Memory B cell (primary cell): ENCODE measurements at places on chromosomes 3 and 15.

DNA sequence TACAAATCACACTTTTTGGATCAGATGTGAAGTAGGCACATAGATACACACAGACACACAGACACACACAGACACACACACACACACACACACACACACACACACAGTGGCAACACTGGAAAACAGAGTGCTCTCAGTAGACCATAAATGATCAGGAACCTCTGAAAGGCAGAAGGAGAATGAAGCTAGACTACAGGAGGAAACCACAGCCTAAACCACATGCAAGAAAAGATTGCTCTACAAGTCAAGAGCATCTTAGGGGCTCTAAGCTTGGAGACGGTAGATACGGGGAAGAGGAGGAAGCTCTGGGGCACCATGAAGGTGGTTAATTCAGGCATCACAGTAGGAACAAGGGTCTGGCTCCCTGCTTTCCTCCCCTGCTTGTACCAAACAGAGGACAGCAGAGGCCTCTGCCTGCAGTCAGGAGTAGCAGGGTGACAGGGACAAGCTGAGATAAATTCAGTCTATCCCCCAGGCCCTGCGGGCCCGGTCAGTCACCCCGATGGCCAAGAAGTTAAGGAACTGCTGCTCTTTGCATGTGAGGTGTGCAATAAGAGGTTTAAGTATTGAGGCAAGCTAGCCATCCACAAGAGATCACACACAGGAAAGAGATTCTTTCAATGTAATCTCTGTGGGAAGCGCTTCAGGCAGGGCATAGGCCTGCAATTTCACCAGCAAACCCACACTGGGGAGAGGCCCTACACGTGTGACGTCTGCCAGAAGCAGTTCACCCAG lies 23.5 kb upstream of the ARPIN start:
- DNase-seq = no peak

DNA sequence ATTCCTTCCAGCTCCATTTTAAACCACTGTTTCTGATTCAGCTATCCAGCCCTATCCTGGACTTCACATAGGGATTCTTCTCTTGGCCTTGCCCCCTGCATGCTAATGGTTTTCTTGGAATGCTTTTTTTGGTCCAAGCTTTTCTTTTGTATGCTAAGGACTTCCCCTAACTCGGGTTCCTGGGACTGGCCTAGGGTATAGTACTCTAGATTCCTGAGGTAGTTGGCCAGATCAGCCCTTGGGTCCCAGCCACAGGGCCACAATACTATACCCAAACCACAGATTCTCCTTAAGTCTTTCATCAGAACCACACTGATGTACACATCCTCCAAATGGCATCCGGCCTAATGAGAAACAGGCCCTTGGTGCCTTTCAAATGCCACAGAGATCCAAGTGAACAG lies 2.8 kb downstream of the FYCO1 start:
- DNase-seq = no peak

- DNase-seq = no peak
Observed at GRCh38 chr3:174822320-174822719, 36.8 kb upstream of the NAALADL2 start.

DNA sequence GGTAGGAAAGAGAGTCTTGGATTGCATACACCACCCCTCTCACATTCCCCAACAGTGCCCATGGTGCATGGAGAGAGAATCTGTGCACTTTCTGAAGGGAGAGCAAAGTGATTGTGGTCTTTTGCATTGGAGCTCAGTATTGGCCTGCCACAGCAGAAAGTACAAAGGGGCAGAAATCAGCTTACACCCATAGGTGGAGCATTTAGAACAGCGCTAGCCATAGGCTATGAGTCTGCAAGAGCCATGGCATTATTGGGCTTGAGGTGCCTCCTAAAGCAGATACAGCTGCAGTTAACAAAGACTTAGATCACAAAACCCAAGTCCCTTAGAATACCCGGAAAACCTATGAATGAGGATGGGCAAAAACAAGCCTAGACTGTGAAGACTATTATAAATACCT lies 21.8 kb downstream of the SI start:
- DNase-seq = no peak

DNA sequence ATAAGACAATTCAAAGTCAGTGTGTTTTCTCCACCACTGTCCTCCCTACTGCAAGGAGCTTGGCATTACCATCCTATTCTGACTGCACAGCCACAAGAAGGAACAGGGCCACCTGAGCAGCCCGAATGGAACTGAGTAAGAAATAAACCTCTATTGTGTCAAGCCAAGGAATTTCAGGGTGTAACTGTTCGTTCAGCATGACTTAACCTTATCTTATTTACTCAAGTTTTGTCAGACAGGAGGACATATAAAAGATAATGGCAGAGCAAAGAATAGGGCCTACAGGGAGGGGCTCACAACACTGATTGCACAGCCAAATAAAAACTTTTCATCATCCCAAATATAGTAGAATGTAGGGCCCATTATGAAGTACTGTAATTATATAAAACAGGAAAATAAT lies 236.1 kb downstream of the NEK10 start:
- no peak for DNase-seq

DNA sequence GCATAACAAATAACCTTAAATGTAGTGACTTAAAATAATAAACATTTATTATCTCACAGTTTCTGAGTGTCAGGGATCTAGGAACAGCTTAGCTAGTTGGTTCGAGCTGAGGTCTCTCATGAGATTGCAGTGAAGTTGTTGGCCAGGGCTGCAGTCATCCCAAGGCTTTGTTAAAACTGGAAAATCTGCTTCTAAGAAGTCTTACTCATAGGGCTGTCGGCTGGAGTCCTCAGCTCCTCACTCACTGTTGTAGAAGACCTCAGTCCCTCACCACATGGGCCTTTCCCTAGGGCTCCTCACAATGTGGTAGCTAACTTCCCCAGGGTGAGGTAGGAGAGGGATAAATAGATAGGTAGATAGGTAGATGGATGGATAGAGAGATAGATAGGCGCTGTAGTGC lies 20.8 kb upstream of the SLC7A14 start:
- DNase-seq = no peak

DNA sequence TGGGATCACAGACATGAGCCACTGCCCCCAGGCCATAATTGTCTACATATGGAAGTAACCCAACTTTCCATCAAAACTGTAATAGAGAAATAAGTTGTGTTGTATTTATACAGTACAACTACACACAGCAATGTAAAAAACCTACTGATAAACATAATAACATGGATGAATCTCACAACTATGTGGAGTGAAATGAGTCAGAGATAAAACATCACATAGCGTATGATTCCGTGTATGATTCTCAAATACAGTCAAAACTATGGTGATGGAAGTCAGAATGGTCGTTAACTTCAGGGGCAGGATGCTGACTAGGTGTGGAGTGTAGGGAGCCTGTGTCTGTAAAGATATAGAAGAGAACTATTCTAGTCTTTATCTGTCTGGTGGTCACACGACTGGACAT lies 332.7 kb upstream of the SLCO3A1 start:
- no peak for DNase-seq

- DNase-seq = no peak
Observed at GRCh38 chr15:80060356-80061006, 1.0 kb downstream of the ZFAND6 start.

DNA sequence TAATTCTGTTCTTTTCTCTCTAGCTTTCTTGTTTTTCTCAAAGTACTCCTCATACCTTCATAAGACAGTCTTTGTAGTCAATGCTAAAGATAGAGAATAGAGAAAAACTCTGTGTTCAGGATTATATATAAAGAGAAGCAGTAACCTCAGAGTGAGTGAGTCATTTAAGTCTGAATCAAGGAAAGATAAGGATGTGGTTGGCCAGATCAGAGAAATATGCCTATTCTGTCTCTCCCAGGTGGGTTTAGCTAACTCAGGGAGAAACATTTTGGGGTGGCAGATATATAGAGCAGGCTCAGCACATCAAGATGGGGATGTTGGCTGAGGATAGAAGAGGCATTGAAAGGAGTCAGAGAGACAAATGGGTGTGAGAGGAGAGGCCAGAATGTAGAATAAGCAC lies 31.4 kb downstream of the GTF2E1 start:
- no peak for DNase-seq

DNA sequence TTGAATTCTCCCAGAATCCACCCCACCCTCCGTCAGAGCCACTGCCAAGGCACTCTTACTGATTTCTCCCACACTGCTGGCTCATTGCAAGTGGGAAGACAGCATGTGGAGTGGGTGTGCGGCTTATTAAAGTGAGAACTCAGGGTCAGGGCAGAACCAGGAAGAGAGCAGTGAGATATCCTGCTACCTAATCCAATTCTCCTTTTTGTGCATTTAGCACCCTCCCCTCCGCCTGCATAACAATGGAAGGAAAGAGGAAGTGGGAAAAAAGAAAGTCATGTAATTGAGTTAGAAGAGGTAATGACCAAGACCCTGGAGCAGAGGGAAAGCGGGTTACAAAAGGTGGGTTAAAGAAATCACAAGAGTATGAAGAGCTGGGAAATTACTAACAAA lies 27.8 kb upstream of the PIK3CB start:
- no peak for DNase-seq

DNA sequence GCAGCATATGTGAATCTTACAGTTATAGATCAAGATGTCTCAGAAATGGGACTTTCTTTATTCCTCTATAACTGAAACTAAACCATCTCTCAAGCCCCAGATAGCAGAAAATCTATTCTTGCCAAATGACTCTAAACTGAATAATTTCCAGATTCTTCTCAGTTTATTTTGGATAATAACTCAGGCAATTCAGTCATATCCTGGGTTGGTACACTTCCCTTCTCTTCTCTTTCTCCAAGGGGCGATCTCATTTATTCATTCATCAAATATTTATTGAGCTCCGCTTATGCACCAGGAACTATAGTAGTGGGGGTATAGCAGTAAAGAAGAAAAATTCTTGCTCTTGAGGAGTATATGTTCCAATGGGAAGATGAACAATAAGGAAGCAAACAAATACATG lies 13.5 kb upstream of the PCOLCE2 start:
- no peak for DNase-seq

DNA sequence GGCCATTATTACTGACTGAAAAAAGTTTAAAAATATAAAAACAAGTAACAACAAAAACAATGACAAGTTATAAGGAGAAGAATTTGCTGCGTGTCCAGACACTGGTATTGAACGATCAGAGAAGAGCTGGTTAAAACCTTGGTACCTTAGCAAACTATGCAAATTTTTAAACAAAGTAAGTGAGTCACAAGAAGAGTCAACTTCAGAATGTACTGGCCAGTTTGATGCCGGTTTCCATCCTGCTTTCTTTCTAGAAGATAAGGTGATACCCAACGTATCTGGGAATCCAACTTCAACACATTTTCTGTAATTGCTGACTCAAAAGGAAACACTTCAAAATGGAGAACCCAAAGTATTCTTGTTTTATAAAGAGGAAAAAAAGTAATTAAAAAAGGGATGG lies 49.8 kb downstream of the RUBCN start:
- DNase-seq = no peak

DNA sequence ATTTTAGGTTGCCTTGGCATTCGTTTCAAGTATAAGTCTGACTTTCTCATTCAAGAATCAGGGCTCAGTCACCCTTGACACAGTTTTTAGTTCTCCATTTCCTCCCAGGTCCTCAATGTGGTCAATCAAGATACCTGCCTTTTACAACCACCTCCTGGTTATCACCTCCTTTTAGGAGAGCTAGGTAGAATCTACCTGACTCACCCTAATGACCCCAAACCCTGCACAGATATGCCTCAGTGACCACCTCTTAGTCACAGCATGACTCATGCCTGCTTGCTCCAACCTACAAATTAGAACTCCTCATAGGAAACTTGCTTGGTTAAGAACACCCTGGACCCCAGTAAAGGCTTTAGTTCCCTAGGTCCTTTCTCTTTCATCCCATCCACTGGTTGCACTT lies 22.5 kb downstream of the DMXL2 start:
- no peak for DNase-seq

DNA sequence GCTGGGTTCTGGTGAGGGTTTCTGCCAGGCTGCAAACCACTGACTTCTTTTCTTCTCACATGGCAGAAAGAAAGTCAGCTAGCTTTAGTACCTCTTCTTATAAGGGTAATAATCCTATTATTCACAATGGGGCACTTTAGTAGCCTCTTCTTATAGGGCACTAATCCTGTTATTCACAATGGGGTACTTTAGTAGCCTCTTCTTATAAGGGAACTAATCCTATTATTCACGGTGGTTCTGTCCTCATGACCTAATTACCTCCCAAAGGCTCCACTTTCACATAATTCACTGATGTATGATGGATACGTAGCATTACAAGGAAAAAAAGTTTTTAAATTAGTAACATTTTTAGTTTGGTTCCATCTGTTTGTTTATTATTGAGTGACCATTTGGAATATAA lies 671.3 kb downstream of the NSUN3 start:
- DNase-seq = no peak

GRCh38 chr3:72171463-72171881 lies 386.5 kb upstream of the PROK2 start:
- DNase-seq = no peak
